ENCODE measurements at places on chromosomes 5 and 9. TPM values are rescaled to one million over a fixed set of nuclear protein-coding genes. Genes with fewer than 3 reads are reported as not detected.

DNA sequence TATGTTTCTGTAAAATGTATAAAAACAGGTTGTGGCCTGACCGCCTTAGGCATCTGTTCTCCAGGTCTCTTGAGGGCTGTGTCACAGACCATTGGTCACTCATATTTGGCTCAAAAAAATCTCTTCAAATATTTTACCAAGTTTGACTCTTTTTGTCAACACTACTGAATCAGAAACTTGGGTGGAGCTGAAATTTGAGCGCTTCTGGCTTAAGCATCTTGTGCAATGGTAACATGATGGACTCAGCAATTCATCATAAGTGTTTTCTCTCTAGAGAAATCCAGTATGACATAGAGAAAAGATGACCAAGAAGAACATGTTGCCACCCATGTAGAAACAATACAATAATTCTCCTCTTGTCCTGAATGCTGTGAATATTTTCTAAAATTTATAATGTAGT lies 387.9 kb downstream of the MAT2B start:
- DNase-seq, result no peak
- no peak overlapping the region for H3K4me3 ChIP-seq
- no peaks in the 10 kb centered on the region for H3K27me3 ChIP-seq
- H3K36me3 ChIP-seq, result no peaks in the 10 kb centered on the region

TAF11L6 gene
- total RNA-seq, result not detected

GRCh38 chr5:153116916-153117315 lies 373.6 kb upstream of the GRIA1 start:
- no peak overlapping the region for H3K27ac ChIP-seq
- DNase-seq, result no peak
- H3K4me3 ChIP-seq, result no peak overlapping the region
- no peaks in the 10 kb centered on the region for H3K36me3 ChIP-seq
- no peaks in the 10 kb centered on the region for H3K4me1 ChIP-seq

PCDHGA5 gene
- total RNA-seq, result 2.8 TPM

- no peak overlapping the region for H3K27ac ChIP-seq
- no peaks in the 10 kb centered on the region for H3K36me3 ChIP-seq
- no peak for DNase-seq
- peaks cover 21% of the 10 kb centered on the region for H3K4me1 ChIP-seq
- H3K27me3 ChIP-seq, result peaks cover 28% of the 10 kb centered on the region
Observed at GRCh38 chr9:93826905-93827544, 128.1 kb downstream of the BARX1 start.

DNA sequence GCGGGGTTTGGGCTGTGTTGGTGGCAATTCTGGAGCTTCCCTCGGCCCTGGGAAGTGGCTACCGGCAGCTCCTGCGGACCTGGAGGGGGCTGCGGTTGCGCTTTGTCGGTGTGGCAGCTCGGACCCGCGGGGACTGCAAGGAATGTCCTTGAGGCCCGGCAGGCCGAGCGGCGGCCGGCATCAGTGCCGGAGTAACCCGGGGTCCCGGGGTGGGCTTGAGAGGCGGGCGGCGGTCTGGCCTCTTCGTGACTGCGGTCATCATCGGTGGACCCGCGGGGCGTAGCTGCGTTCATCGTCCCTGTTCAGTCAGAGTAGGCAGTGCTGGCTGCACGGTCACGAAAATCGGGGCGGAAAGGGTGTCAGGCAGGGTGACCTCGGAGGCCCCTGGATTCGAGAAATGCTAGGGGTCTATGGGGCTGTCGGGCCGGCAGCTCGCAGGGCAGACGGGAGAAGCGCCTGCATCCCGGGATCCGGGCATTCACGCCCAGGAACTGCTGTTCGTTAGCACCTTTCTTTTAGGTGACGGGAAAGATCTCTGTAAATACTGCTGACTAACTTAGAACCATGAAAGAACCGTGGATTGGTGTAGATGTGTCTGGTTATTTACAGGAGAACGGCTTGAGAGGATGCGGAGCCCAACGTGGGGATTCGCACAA lies 474 bp downstream of the HMGCR start:
- H3K27me3 ChIP-seq, result no peaks in the 10 kb centered on the region
- peak overlapping the region; percentile 93 for H3K4me3 ChIP-seq
- peaks cover 17% of the 10 kb centered on the region for H3K4me1 ChIP-seq
- peak overlapping the region; percentile 92 for H3K27ac ChIP-seq
- no peaks in the 10 kb centered on the region for H3K36me3 ChIP-seq

DNA sequence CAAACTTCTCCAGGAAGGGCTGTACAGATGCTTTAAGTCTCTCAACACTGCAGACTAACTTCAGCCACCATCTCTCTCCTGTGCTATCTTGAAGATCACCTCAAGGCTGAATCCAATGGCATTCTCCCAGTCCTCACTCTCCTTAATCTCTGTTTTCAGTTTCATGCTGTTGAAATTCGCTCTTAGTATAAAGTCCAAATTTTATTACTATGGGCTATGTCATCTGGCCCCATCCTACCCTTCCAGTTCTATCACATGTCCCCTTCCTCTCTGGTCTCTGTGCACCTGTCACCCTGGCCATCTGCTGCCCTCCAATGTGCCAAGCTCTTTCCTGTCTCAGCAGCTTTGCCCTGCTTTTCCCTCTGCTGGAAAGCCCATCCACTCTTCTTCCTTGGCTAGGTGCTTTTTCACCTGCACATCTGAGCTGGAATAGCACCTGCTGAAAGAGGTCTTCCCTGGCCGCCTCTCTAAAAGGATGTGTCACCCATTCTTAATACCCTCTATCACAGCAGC lies 284.7 kb upstream of the MAP3K1 start:
- H3K4me3 ChIP-seq, result no peak overlapping the region
- no peaks in the 10 kb centered on the region for H3K27me3 ChIP-seq
- no peak for DNase-seq
- H3K27ac ChIP-seq, result no peak overlapping the region

- H3K27ac ChIP-seq, result no peak overlapping the region
- peaks cover 3% of the 10 kb centered on the region for H3K27me3 ChIP-seq
- H3K4me1 ChIP-seq, result no peaks in the 10 kb centered on the region
- DNase-seq, result no peak
- H3K36me3 ChIP-seq, result no peaks in the 10 kb centered on the region
- no peak overlapping the region for H3K4me3 ChIP-seq
Observed at GRCh38 chr5:134020188-134020587, 15.4 kb upstream of the VDAC1 start.

- no peaks in the 10 kb centered on the region for H3K27me3 ChIP-seq
- DNase-seq, result no peak
- H3K36me3 ChIP-seq, result no peaks in the 10 kb centered on the region
- H3K4me1 ChIP-seq, result peaks cover 8% of the 10 kb centered on the region
Observed at GRCh38 chr5:62780888-62781287, 202.3 kb downstream of the LRRC70 start.

SOHLH1 gene
- total RNA-seq, result not detected

Measured in lower lobe of right lung (tissue), 2 donors.